ENCODE measurements at places on chromosomes 13 and 19.

- no peak for DNase-seq
These were observed 6.8 kb downstream of the CYSLTR2 start for GRCh38 chr13:48660361-48661076.

DNA sequence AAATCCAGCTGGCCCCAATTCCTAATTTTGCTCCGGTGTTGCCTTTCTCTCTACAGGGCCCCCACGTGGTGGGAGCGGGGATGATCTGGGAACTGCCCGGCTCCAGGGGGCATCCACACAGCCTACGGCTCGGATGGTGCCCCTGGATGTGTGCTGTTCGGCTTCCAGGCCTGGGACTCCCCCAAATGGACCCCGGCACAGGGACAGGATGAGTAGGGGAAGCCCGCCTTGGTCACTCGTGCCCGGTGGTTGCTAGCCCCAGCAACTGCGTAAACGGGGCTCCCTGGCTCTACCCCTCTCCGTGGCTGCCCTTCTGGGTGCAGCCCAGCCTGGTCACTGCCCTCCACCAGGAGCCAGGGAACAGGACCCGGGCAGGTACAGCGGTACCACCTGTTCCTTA lies 111.5 kb downstream of the TEX26 start:
- DNase-seq = peak; percentile 18

GRCh38 chr19:28553005-28553404 lies 659.9 kb downstream of the UQCRFS1 start:
- no peak for DNase-seq

- DNase-seq = no peak
These were observed 153.1 kb downstream of the KDM4B start for GRCh38 chr19:5122121-5122400.

DNA sequence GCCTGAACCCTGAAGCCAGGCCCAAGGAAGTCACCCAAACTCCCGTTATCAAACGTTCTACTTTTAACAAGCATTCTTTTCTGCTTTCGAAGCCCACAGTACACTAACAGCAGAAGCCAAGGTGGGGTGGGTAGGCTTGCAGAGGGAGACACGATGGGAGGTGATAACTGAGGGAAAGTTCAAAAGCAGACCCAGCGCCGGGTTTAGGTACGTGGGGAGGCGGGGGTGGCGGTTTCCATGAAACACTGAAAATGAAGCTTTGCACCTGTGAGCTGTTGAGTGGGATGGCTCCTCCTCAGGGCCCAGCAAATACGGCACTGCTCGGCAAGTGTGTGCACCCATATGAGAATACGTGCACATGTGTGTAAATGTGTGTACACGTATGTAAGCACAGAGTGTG lies 49.8 kb downstream of the KLF2 start:
- no peak for DNase-seq

- no peak for DNase-seq
These were observed 5.0 kb upstream of the DNAAF3 start for GRCh38 chr19:55171440-55171839.

- DNase-seq = no peak
These were observed 36.2 kb downstream of the METTL21C start for GRCh38 chr13:102658660-102659059.

- no peak for DNase-seq
These were observed 4.8 kb downstream of the GPR42 start for GRCh38 chr19:35375505-35376307.

DNA sequence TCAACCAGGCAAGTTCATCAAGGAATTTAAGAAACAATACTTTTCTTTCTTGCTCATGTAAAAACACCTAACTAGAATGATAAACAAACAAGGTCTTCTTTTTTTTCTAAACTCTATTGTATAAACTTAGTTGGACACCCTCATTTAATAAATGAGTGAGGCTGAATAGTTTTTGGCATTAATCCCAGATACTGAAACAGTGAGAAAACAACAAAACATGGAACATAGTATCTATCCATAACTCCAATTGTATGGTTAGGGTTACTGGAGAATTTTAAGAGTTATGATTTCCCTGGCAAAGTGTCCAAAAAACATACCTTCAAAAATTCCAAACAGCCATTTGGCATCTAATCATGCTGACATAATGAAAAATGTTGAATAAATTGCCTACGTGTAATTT lies 5.8 kb upstream of the POMP start:
- no peak for DNase-seq

- DNase-seq = no peak
These were observed 292.2 kb downstream of the MZT1 start for GRCh38 chr13:72435251-72435650.

DNA sequence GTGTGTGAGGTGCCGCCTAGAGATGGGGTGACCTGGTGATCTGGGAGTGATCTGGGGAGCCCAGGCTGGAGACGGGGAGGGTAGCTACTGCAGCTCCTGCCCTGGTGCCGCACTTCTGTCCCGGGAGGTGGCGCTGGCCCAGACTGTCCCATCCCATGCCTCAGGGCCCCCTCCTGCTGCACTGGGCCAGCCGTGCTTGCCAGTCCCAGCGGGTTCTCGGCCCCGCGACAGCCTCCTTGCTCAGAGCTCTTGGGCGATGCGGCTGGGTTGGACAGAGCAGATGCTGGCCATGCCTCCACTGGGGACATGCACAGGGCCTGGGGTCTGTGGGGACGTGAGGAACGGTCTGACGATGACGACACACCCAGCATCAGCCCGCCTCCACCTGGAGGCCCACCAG lies 2.5 kb downstream of the RAX2 start:
- DNase-seq = no peak

GRCh38 chr13:43687038-43687437 lies 99.7 kb downstream of the ENOX1 start:
- no peak for DNase-seq

DNA sequence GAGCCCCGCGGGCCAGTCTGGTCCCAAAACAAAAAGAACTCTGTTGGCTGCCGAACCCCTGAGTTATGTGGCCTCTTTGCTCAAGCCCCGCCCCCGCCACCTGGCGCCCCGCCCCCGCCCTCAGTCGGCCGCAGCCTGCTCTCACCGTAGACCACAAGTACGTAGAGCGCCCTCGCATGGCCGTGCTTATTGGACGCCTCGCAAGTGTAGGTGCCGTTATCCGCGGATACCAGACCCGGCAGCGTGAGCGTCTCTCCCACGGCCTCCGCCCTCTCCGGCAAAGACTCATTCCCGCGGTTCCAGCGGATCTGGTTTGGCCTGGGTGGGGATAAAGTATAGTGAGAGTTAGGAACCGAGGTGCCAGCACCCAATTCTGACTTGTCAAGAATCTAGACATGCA lies 5.5 kb upstream of the ZNF428 start:
- peak; percentile 69 for DNase-seq

GRCh38 chr13:110285991-110286832 lies 20.7 kb downstream of the COL4A1 start:
- DNase-seq = no peak

GRCh38 chr13:71880753-71881541 lies 13.9 kb upstream of the DACH1 start:
- DNase-seq = no peak

Measured in nephron progenitor cell (in vitro differentiated cells).